ENCODE measurements at places on chromosomes 12 and 14.

- no peak for DNase-seq
Observed at GRCh38 chr12:28248555-28249145, 58.4 kb downstream of the CCDC91 start.

- no peak for DNase-seq
Observed at GRCh38 chr12:77231501-77231918, 166.1 kb upstream of the E2F7 start.

- no peak for DNase-seq
Observed at GRCh38 chr12:107536613-107537012, 149.0 kb upstream of the PWP1 start.

DNA sequence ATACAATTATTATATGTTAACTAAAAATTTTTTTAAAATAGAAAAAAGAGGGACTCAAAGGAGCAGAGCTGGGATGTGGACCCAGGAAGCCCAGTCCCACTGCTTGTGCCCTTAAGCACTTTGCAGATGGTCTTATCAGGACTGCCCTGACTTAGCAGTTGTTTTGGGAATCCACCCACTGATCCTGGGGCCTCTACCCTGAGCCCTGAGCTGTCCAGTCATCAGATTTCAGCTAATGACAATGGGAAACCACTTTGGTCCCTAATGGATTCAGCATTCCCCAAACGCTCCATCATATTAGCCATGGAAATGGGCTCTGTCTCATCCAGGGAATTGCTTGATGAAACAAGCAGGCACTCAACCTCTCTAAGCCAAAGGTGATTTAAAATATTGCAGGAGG is 22.5 kb upstream of the WSCD2 start:
- DNase-seq = no peak

DNA sequence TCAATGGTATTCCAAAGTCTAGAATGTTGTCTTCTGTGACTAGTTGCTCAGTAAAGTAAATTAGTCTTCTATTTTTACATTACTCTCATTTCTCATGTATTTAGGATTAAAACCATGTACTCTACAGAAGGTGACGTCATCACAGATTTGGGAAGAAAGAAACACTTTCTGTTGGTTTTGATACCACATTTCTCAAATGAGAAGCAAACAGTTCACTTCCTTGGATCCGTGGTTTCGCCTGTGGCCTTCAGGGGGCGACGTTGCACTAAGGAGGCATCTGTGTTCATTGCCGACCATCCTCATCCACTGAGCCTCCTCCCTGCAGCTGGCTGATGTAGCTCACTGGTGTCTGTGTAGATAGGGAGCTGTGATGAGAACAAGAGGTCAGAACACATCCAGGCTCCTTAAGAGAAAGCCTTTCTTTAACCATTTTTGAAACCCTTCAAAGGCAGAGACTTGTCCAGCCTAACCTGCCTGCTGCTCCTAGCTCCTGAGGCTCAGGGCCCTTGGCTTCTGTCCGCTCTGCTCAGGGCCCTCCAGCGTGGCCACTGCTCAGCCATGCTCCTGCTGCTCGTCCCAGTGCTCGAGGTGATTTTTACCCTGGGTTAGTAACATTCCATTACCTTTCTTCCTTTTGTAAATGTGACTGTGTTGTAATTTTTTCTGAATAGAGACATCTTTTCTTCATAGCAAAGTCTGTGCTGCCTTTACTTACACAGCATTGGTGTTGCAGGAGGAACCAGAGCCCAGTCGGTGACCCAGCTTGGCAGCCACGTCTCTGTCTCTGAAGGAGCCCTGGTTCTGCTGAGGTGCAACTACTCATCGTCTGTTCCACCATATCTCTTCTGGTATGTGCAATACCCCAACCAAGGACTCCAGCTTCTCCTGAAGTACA is 220.6 kb upstream of the OR4E1 start:
- DNase-seq = peak; percentile 86

GRCh38 chr14:68219407-68219806 is 399.8 kb downstream of the RAD51B start:
- no peak for DNase-seq

DNA sequence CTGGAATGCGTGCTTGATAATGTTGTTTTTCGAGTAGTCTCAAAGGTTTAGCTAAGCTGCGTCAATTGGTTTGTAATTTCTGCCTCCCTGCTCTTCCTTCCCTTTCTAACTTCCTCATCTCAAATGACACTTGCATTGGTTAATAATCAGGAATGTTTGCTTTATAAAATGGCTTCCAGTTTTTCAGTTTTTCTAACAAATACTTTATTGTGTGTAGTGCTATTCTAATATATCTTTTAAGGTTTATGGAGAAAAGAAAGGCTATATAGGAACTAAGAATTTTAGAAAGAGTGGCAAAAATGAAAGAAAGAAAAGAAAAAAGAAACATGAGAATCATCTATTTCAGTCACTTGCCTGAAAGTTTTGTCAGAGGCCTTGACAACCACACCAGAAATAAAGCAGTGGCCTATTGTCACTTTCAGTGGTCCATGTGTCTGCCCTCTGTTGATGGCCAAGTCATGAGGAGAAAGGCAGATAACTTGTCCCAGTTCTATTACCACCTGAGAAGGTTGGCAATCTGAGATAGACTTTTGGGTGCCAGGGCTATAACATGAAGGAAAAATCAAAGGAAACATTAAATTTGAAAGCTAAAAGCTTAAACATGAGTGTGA is 221.9 kb upstream of the KITLG start:
- no peak for DNase-seq

DNA sequence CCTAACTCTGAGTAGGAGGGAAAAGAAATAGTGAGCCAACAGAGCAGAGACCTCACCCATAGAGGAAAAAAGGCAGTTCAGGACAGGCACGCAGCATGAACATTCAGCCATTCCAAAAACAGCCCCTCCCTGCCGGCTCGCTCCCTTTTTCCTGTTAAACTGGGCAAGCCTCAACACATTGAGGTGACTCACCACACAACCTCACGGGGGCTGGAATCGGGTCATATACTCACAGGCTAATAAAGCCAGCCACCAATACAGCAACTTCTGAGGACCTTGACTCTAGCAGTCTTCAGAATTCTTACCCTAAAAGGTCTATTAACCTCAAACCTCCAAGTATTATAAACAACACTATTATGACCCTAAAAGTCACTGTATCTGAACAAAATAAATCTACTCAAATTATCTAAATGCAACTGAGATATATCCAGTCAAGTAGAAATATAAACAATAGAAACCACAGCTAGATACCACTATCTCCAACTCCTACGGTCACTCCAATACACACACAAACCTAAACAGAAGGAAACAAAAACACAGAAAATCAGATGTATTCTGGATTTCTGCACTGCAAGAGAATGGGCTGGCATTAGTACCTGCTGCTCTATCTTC is 6.3 kb downstream of the YBX3 start:
- no peak for DNase-seq

- DNase-seq = peak; percentile 83
Observed at GRCh38 chr14:77181603-77182437, at the start of gene TMEM63C. Gene TMEM63C, plus strand, starts transcription at chr14:77181798. Its CDS starts 37,016 bp downstream, at chr14:77218814.

All from activated CD4-positive, alpha-beta T cell treated with anti-CD3 and anti-CD28 coated beads, Interleukin-2, amount 10 ng/mL, durations not matched to agents 24 days and 14 days (primary cell).